Stimulated activated CD8-positive, alpha-beta memory T cell treated with anti-CD3 and anti-CD28 coated beads, Interleukin-7, amount 100 ng/mL, for 1 hour (primary cell): ENCODE measurements at places on chromosomes 2 and 18.

DNA sequence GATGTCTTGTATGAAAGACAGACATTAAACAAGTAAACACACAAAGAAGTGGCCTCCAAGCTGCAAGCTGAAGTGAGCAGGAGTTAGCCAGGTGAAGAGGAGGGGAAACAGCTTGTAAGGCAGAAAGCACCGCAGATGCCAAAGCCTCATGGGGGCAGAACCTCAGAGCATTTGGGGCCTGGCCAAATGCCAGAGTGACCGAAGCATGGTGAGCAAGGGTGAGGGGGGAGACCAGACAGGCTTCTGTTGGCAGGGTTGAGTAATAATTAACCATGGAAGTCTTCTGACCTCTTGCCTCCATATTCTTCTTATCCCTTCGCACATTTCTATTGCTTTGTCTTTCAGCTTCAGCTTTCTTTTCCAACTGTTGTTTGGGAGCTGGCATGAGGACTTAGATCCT is 5.6 kb downstream of the QPCT start:
- DNase-seq, result no peak

GRCh38 chr2:43142921-43143438 is 83.4 kb downstream of the ZFP36L2 start:
- DNase-seq, result no peak

GRCh38 chr2:158321264-158321663 is 135.3 kb downstream of the CCDC148 start:
- DNase-seq, result no peak

DNA sequence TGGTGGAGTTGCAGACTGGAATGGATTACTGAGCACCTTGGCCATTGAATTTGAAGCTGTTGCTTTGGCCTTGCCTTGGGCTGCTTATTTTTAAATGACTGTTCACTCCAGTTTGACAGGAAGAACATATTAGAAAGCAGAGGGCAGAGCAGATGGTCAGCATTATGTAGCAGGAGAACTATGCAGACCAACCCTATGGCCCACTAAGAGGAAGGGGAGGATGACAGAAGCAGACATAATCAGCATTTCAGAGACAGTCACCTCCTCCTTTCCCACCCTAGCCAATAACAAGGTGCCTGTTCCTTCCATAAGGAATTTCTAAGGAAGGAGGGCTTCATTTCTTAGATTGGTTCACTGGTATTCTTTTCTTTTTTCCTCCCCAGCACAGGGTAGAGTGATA is 2.4 kb downstream of the CHRNA1 start:
- no peak for DNase-seq

DNA sequence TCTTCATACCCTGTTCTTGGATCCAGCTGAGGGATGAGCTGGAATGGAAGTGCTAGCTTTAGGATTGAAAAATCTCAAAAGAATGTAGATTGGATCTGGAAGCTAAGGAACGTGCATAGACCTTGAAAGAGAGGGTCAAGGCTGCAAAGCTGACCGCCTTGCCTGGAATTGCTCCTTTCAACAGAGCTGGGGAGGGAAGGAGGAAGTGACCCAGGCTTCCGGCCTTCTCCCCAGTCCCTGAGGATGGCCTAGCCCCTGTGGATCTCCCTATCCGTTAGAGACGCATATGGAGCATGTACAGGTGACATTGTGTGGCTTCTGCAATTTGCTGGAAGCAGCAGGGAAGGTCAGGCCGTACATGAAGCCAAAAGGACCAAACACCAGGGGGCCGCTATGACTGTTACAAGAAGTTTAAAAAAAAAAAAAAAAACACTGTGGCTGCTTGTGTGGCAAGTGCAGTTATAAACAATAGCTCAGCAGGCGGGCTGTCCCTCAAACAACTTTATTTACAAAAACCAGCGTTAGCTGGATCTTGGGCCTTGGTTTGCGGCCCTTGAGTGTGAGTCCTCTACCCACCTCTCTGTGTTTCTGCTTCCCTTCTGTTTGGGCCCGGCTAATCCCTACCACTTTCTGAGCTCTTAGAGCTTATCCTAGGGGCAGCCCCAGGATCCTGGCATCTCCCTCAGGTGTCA is 227.6 kb downstream of the SEPTIN10 start:
- DNase-seq, result no peak

DNA sequence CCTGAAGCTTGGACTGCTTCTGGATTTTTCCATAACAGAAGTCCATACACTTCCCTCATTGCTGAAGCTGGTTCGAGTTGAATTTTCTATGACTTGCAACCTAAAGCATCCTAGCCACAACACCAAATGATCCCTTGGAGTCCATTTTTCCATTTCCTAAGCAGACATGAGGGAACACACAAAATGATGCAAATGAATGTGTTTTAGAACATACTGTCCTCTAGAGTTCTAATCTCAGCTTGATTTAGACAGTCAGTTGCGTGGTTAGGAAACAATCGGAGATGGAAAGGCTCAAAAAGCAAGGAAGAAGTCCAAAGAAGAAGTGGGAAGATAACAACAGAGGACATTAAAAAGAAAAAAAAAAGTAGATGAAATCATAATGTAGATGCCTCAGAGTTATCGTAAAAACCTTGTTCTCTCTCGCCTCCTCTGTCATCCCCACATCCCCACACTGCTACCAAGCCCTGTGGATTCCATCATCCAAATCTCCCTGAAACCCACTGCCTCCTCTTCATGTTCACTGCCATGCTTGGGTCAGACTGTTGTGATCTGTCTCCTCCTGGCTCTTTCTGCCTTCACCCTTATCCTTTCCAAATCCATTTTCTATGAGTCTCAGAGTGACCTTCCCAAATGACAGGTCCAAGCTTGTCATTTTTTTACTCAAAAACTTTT is 58.4 kb downstream of the TMEM247 start:
- no peak for DNase-seq

DNA sequence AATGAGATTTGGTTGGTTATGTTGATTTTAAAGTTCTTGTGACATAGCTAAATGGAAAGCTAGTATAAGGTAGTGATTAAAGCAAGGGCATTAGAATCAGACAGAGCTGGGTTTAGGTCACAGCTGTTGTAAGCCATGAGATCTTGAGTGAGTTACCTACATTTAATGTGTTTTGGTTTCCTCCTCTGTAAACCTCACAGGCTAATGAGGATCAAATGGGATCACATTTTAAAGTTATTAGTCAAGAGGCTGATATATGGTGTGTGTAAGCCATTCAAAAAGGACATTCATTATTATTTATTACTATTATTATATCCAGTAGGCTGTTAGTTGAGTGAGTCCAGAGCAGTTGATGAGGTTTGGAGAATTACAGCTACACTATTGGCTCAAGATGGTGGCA is 416.2 kb downstream of the IRS1 start:
- DNase-seq, result no peak

GRCh38 chr2:241862775-241863535 is 4.3 kb upstream of the PDCD1 start:
- DNase-seq, result no peak

- no peak for DNase-seq
Observed at GRCh38 chr2:220891405-220891804, 680.7 kb downstream of the EPHA4 start.

DNA sequence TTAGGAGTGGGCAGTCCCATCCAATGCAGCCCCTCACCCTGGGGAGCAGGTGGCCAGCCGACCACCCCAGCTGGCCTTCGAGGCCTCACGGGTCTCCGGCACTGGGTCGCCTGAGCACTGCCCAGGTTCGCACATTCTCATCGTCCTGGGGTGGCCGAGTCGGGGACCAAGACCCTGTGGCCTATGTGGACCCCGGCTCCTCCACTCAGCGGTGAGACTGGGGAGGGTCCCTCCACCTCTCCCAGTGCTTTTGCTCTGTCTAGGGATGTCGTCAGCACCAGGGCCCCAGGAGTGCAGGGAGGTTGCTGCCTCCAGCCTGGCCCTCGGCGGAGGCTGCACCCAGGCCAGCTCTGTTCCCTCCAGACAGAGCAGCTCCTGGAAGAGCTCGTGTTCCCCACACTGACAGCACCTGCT is 89.6 kb downstream of the TPO start:
- DNase-seq, result no peak

DNA sequence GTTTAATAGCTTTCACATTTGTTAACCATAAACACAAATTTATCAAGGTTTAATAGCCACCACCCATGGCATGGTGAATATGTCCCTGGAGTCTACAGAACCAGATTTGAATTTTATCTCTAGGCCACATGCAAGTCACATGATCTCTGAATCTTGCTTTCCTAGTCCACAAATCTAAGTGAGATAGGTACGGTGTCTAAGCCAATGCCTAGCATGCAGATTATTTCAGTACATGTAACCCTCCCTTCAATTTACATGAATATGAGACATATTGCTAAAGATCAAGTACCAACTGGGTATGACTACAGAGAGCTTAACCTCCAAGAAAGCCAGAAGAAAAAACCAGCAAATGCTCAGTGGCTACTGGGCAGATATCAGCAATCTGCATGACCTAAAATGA is 10.0 kb downstream of the ZNF24 start:
- DNase-seq, result no peak

GRCh38 chr2:236867441-236868260 is 218.0 kb upstream of the COPS8 start:
- DNase-seq, result no peak

GRCh38 chr18:63309422-63309821 is 10.1 kb downstream of the BCL2 start:
- DNase-seq, result no peak

- no peak for DNase-seq
Observed at GRCh38 chr2:108614043-108614545, 79.8 kb downstream of the LIMS1 start.

GRCh38 chr2:67996772-67997527 is 65.9 kb downstream of the C1D start:
- no peak for DNase-seq

DNA sequence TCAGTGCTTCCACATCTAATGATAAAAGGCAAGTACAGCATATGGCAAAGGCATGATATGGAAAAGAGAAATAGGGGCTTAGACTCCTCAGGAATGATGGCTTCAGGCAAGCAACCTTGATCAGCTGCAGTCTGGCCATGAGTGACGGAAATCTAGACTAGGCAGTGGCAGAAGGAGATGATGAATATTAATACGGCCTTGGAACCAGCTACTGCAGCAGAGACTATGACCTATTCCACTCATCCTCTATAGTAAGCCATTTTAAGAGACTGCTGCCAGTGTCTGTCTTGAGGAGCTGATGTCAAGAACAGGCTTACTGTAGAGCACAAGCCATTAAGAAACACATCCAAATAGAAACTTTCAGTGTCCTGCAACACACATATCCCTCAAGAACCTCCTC is 23.7 kb downstream of the ASXL2 start:
- no peak for DNase-seq

- DNase-seq, result no peak
Observed at GRCh38 chr18:25192065-25192464, 159.9 kb downstream of the ZNF521 start.

DNA sequence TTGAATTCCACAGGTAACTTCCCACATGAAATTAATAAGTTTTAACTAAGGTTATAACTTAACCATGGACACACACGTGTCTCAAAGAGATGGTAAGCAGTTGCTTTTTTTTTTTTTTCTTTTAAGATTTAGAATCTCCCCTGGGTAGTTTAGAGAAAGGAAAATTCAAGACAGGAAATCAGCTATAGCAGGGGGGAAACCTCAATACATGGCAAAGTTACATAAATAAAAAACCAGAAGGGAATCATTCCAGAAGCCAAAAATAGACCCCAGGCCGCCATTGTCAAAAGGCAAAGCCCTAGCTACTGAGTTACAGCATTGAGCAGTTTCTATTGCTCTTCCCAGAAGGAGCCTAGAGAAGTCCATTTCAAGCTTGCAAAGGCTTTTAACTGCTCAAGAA is 91.5 kb upstream of the ZNF236 start:
- no peak for DNase-seq

DNA sequence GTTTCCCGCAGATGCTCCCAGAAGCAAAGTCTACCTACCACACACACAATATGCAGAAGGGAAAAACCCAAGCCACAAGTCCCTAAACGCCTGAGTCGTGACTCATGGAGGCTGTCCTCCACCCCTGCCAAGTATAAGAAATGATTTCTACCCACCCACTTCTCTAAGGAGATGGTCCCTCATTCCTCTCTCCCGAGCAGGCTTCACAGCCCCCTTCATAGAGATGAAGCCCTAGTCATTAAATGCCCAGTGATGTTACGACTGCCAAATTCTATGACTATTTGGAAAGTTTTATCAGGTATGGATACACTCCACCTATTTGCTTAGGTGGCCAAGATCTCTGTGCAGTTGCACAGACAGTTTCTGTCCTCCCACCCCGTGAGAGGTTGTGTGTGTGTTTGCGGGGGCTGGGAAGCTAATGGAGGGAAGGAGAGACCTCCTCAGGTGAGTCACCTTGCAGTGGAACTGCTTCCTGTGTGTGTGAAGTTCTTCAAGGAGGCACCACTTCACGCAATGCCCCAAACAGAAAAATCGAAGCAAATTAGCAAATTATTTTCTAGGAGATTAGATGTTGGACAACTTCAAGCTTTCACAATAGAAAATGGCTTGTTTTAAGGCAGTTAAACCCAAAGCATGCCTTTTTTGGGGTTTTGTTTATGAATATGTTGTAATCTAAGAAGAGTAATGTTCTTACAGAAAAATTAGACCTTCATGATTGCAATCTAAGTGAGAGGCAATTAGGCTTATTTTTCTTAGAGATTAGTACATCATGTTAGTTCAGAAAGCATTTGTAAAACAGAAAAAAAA is 175.2 kb downstream of the TGIF1 start:
- DNase-seq, result no peak

DNA sequence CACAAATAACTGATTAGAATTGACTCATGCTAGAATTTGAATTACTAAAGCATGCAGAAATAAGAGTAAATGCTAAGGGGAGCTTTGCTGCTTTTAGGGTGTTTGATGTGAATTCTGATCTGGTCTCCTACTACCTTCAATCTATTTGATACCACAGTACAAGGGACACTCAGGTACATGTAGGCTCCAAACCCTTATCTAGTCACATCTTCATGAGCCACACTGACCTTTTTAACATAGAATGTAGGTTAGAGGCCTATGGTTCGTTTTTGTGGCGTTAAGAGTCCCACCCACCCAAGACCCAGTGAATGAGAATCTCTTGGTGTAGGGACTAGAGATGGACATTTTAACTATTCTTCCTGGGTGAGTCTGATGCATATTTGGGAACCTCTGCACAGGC is 65.7 kb downstream of the PLCL1 start:
- DNase-seq, result no peak
